ENCODE measurements at places on chromosomes 6 and 20.

DNA sequence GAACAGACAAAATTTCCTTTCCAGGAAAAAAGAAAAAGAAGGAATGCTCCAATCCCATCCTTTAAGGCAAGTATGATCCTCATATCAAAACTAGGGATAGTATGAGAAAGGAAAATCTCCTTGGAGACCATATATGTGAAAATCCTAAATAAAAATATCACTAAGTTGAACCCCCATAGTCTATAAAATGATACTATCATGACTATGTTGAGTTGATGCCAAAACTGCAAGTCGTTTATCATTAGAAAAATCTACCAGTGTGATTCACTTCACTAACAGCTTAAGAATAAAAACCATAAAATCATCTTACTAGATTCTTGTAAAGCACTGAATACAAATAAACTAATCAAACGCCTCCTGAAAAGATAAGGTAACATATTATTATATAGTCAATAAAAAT lies 76.6 kb upstream of the STXBP5 start:
- DNase-seq, result no peak

- DNase-seq, result no peak
These were observed 95.9 kb upstream of the COL21A1 start for GRCh38 chr6:56343295-56343694.

DNA sequence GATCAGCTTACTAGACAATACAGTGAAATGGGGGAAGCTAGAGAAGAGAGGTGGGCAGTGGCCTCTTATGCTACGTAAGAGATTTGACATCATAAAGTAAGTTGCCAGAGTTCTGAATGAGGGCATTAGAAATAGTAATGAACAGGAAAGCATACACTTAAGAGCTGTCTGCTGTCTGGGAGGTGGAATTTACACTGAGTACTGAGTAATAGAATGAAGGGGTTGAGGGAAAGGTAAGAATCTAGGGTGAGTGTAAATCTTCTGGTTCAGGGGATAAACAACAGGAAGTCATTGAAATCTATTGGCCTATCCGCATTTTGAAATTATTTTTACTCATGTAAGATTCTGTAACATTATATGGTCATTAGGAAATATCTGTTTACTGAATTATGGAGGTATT lies 35.8 kb downstream of the HLA-DMB start:
- no peak for DNase-seq

GRCh38 chr6:167407239-167408064 lies 82.6 kb downstream of the TTLL2 start:
- no peak for DNase-seq

DNA sequence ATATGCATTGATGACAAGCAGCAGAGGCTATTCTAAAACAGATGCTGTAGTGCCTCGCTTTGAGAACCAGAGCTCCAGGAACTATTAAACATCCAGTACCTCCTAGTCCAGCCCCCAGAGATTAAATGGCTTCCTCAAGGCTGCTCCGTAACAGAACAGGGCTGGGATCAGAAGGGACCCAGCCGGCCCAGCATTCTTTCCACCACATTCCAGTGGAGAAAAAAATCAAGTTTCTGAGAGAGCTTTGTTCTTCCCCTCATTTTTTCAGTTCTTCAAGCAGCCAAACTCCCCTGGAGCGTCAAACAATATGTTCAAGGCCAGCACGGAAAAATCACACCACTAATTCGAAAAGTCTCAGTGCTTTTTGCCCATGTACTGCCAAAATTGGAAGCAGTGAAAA lies 5.8 kb upstream of the STMND1 start:
- no peak for DNase-seq

- DNase-seq, result no peak
These were observed 259.0 kb downstream of the FOXC1 start for GRCh38 chr6:1868561-1869261.

DNA sequence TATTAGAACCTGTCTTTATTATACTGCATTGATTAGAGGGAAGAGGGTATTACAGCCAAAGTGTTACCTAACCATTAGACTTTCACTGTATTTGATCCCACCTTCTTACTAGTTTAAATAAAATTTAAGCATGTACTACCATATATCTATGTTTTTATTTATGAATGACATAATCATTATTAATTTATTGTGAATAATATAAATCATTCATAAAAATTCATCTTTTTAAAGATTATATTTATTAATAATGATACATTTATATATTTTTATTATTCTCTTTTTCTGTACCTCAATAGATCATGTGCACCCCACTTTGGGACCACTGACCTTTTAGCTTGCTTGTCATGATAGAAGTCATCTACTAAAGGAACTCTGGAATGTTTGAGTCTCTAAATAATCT lies 223.5 kb upstream of the MARCKS start:
- DNase-seq, result no peak

DNA sequence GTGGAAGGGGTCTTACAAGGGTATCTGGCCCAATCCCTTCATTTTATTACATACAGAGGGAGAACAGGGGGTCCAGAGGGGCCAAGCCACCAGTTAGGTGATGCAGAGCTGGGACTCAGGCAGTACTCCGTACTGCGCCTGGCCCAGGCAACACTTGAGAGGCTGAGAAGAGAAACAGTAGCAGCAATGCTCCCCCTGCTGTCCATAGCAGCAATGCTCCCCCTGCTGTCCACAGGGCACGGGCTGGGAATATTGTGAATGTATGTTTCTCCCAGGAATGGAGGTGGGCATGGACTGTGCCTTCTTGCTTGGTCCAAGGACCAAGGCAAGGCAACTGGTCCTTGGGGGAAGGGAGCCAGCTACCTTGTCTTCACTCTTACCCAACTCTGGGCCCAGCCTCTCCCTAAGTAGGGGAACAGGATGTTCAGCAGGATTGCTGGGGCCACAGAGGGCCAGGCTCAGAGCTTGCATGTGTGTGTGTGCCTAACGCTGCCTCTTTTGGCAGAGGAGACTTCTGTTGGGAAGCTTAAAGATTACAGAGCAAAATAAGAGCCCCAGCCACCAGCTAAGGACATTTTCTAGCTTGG lies 14.8 kb upstream of the FAM83C start:
- no peak for DNase-seq

GRCh38 chr20:44457016-44457415 lies 18.7 kb upstream of the TTPAL start:
- no peak for DNase-seq

GRCh38 chr6:128491100-128491581 lies 29.3 kb downstream of the PTPRK start:
- DNase-seq, result no peak

- no peak for DNase-seq
These were observed 9.8 kb upstream of the SLC22A1 start for GRCh38 chr6:160111806-160112205.

GRCh38 chr6:4348462-4349112 lies 213.2 kb upstream of the ECI2 start:
- DNase-seq, result no peak

DNA sequence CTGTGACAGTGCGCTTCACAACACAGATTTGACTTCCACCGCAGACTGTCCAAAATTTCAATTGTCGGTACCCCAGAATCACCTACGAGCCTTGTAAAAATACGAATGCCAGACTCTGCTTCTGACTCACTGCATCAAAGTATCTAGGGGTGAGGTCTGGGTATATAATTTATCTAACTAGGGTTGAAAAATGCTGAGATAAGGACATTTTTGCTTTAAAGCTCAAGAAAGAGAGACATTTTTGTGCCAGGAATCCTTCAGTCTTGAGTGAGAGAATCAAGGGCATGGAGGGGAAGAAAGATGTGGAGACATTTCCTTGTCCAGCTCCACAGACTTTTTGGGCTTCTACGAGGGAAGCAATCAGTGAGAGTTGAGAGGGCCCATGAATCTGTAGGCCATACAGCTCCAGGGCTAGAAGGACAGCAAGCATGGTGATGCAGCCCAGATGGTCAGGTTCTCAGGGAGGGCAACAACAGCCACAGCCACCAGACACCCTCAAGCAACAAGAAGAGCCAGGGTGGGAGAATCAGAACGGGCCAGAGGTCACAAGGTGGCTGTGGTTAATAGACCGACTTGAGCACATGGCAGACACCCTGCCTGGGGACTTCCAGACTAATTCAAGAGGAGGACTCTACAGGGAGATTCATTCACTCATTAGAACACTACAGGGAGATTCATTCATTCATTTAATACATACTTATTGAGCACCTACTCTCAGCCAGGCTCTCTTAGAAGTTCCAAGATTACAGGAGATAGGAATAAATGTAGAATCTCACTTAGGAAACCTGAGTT lies 211.1 kb upstream of the PRDM1 start:
- no peak for DNase-seq

DNA sequence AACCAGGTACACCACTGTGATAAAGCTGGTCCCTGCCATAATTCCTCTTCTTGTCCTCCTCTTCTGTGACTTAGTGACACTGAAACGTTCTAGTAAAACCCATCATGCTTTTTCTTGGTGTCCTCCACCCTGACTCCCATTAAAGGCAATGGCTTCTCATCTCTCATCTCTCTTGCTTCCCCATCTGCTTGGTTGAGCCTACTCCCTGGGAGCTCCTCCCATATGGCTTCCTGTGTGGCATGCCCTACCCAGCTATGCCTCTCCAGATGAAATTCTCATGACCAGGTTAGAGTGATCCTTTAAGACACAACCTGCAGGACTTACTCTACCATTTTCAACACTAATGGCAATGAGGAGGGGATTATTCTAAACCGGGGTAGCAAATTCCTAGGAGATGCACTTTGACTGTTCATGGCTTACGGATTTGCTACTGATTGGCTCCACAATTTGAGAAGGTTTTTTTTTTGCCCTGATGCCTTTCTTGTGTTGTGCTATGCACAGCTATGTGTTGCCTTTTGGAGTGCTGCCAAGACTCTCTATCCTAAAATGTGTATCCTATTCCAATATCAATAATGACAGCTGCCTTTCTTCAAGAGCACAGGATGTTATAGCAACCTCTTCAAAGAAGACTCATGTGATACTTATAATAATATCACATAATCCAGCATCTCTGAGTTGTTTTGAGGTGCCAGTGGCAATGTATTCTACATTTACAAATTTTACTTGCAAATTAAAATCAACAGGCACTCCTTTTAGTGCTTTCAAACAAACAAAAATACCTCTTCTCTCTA lies 6.1 kb downstream of the SIRPG start:
- no peak for DNase-seq

DNA sequence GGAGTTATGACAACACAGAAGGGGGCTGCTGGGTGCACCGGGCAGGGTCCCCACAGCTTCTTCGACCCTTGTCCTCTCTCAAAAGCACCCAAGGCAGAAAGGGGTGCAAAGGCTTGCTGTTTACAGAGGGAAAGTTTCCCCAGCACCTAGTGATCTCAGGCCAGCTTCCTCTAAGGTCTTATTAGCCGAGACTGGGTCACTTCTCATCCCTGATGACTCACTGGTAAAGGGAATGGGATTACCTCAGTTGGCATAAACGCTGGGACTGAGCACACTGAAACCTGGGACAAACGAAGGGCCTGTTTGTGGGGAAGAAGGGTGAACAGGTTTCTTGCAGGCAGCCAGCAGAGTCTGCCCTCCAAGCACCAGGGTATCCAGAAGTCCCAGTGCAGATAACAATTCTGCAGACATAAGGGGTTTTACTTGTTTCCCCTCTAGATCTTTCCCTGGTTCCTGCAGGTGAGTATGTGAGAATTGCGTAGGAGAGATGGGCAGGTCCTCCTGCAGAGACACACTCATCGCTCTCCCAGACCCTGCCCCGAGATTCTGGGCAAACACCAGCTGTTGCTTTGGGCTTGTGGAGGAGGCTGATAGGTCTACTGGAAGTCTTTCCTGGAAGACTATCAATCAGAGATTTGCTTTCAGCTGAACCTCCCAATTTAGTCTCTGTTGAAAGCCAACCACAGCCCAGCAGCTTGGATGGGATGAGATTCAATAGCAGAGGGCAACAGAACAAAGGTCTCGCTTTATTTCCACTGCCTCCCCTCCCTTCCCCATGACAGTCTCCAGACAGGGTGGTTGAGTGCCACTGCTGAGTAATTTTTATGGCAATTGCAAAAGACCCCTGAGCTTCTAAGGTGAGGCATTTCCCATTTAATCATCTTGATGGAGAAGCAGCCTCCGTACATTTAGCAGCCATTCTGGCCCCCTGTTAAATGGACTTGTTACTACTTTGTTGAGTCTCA lies 25.7 kb downstream of the KCNG1 start:
- DNase-seq, result no peak

- DNase-seq, result no peak
These were observed 1337.7 kb downstream of the HACE1 start for GRCh38 chr6:103522045-103522444.

GRCh38 chr20:25744261-25744660 lies 47.6 kb upstream of the ZNF337 start:
- no peak for DNase-seq

GRCh38 chr6:90466154-90466940 lies 120.5 kb downstream of the MAP3K7 start:
- DNase-seq, result no peak

GRCh38 chr6:105318660-105319059 lies 84.2 kb downstream of the PREP start:
- no peak for DNase-seq

DNA sequence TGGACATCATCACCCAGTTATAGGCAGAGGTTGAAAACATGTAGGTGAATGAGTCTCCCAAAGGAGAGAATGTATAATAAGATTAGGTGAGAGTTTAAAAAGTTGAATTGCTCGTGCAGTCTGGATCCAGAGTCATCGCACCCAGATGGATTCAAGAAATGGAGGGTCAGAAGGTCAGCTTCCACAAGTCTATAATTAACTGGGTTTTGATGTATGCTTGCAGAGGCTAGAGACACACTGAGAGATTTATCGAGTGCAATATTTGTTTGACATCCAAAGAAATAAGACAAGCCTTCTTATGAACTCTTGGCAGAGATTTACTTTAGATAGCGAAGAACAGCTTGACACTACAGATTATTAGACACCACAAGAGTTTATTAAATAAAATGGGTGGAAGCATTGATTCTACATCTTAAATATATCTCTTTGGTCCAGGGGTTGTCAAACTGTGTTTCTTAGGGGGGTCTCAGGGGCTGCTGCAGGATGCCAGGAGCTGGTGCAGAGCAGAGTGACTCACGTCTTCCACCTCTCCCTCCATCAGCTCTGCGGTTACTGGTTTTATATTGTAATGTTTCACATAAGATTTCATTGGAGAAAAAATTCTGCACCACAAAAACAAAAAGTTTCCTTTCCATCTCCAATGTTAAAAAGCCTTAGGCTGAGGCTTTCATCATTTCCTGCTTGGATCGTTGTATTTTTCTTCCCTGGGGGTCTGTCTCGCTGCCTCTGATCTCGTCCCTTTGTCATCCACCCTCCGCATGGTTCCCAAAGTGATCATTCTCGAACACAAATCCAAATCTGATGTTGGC lies 176.2 kb upstream of the AHI1 start:
- no peak for DNase-seq

DNA sequence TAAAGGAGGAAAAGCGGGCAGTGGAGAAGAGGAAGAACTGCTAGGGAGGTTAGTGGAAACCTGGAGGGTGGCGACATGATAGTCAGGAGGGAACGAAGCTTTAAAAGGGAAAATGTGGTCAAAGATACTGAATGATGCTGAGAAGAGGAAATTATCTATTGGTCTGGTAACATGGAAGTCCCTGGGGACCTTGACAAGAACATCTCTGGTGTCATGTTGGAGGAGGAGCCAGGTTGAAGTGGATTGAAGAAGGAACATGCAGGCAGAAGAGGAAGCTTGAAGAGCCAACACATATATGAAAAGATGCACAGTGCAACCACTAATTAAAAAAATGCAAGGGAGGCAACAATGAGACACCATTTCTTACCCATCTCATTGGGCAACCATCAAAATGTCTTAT lies 251.9 kb upstream of the RNF24 start:
- DNase-seq, result no peak

- DNase-seq, result no peak
These were observed 2.1 kb downstream of the BTN1A1 start for GRCh38 chr6:26502165-26502564.

GRCh38 chr20:53013847-53014246 lies 41.7 kb downstream of the TSHZ2 start:
- DNase-seq, result no peak

GRCh38 chr20:60063739-60064380 lies 105.6 kb downstream of the CDH26 start:
- DNase-seq, result no peak

Data from stimulated activated CD8-positive, alpha-beta memory T cell treated with anti-CD3 and anti-CD28 coated beads, Interleukin-4, amount 100 ng/mL, for 4 hours (primary cell).